ENCODE measurements at places on chromosomes 3 and 15.
A peak's percentile ranks its signal among the peaks of the same experiment; 100 is the strongest.

- no peaks in the 10 kb centered on the region for H3K4me1 ChIP-seq
- no peaks in the 10 kb centered on the region for H3K27me3 ChIP-seq
- H3K27ac ChIP-seq: no peak overlapping the region
- no peak overlapping the region for H3K4me3 ChIP-seq
- no peaks in the 10 kb centered on the region for H3K36me3 ChIP-seq
Observed at GRCh38 chr3:61868499-61868898, 307.1 kb downstream of the PTPRG start.

DNA sequence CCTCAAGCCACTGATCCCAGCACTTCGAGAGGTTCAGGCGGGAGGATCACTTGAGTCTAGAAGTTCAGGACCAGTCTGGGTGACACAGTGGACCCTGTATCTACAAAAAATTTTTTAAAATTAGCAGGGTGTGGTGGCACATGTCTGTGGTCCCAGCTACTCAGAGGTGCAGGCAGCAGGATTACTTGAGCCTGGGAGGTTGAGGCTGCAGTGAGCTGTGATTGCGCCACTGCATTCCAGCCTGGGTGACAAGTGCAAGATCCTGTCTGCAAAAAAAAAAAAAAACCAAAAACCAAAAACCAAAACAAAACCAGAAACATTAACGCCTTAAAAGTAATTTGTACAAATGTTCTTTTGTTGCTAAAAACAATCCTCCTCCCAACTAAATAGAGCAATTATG lies 27.9 kb upstream of the SLC12A8 start:
- peaks cover 2% of the 10 kb centered on the region for H3K4me1 ChIP-seq
- H3K27me3 ChIP-seq: no peaks in the 10 kb centered on the region
- H3K27ac ChIP-seq: no peak overlapping the region
- H3K36me3 ChIP-seq: peaks cover 3% of the 10 kb centered on the region

DNA sequence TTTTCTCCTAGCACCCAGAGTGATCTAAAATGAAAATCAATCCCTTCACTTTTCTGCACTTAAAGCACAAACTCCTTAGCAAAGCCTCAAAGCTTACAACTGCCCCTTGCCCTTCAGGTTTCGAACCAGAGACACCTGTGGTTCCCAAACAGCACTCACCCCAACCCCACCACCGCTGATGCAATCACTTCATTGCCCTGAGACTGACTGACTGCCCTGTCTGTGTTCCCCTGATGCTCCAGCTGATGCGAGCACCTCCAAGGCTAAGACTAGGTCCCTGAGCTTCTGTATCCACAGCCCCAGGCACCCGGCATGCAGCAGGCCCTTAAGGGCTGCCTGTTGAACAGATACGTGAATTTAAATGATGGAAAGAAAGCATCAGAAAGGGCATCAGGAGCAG lies 127.3 kb downstream of the ZNF621 start:
- H3K4me1 ChIP-seq: no peaks in the 10 kb centered on the region
- no peak overlapping the region for H3K27ac ChIP-seq
- no peak for DNase-seq
- H3K36me3 ChIP-seq: no peaks in the 10 kb centered on the region

- H3K4me1 ChIP-seq: no peaks in the 10 kb centered on the region
- no peaks in the 10 kb centered on the region for H3K27me3 ChIP-seq
- H3K27ac ChIP-seq: no peak overlapping the region
- no peak for DNase-seq
Observed at GRCh38 chr3:122576174-122576940, 1.1 kb upstream of the PARP15 start.

DNA sequence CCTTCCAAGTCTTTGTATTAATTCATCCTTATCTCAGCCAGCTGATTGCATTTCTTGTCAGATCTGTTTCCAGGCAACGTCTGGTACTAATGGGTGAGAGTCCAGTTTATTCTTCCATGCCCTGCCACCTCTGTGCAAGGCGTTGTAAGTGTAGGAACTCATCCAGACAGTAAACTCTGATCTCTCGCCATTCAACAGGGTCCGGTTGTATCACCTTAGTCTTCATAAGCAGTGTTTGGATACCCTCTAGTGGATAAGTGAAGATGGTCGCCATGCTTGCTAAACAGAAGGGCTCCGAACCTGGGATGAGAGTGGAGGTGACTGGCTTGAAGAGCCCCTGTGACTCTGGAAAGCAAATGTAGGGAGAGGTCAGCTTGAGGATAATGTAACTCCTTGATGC lies 51.6 kb upstream of the CMTM7 start:
- H3K4me1 ChIP-seq: peaks cover 9% of the 10 kb centered on the region
- H3K36me3 ChIP-seq: no peaks in the 10 kb centered on the region
- no peaks in the 10 kb centered on the region for H3K27me3 ChIP-seq
- DNase-seq: peak; percentile 64

GRCh38 chr15:99441444-99441800 lies 124.4 kb upstream of the MEF2A start:
- H3K27me3 ChIP-seq: no peaks in the 10 kb centered on the region
- peaks cover 59% of the 10 kb centered on the region for H3K4me1 ChIP-seq
- peak overlapping the region; percentile 46 for H3K27ac ChIP-seq
- no peaks in the 10 kb centered on the region for H3K36me3 ChIP-seq
- H3K4me3 ChIP-seq: no peak overlapping the region

GRCh38 chr15:39473298-39473947 lies 107.5 kb upstream of the THBS1 start:
- H3K4me3 ChIP-seq: no peak overlapping the region
- no peaks in the 10 kb centered on the region for H3K27me3 ChIP-seq
- DNase-seq: no peak
- peak overlapping the region; percentile 53 for H3K27ac ChIP-seq
- H3K4me1 ChIP-seq: no peaks in the 10 kb centered on the region

DNA sequence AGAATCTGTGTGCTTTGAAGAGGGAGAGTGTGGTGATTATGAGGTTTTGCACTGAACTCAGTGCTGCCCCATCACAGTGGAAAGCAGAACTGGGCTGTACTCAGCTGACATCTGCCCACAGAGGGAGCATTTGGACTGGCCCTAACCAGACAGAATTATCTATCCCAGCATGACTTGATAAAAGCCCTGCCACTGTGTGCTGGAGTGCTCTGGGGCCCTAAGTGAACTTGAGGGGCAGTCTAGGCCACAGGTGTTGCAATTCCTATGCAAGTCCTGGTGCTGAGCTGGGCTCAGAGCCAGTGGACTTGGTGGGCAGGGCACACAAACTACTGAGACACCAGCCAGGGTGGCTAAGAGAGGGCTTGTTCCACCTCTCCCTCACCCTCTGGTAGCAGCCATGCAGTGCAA lies 269.2 kb upstream of the CTNNB1 start:
- H3K4me1 ChIP-seq: no peaks in the 10 kb centered on the region
- no peak for DNase-seq
- H3K4me3 ChIP-seq: no peak overlapping the region
- H3K36me3 ChIP-seq: no peaks in the 10 kb centered on the region
- H3K27ac ChIP-seq: no peak overlapping the region

DNA sequence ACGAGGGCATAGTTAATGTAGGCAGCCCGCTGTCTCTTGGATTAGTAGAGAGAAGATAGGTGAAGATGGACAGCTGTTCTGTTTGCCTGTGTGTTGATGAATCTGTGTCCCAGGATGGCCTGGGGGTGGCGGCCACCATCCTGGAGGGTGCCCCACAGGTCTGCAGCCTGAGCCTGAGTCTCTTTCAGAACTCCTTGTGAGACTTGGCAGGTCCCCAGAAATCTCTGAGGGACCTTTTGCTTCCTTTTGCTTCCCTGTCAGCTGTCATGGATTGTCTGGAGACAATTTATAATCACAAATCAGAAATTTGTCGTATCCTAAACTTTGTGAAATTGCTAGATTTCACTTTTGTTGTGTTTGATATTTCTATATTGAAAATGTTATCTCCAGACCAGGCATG lies 17.4 kb downstream of the FAN1 start:
- no peaks in the 10 kb centered on the region for H3K4me1 ChIP-seq
- peaks cover 62% of the 10 kb centered on the region for H3K36me3 ChIP-seq
- H3K27ac ChIP-seq: no peak overlapping the region
- no peaks in the 10 kb centered on the region for H3K27me3 ChIP-seq

- H3K27me3 ChIP-seq: peaks cover 2% of the 10 kb centered on the region
- peaks cover 5% of the 10 kb centered on the region for H3K4me1 ChIP-seq
- H3K27ac ChIP-seq: peak overlapping the region; percentile 77
- no peak for DNase-seq
- H3K4me3 ChIP-seq: peak overlapping the region; percentile 72
Observed at GRCh38 chr3:121748680-121749275, 763 bp downstream of the GOLGB1 start.

GRCh38 chr3:113161661-113162060 lies 49.7 kb upstream of the BOC start:
- H3K4me1 ChIP-seq: peaks cover 2% of the 10 kb centered on the region
- no peaks in the 10 kb centered on the region for H3K36me3 ChIP-seq
- DNase-seq: no peak
- H3K27me3 ChIP-seq: no peaks in the 10 kb centered on the region

GRCh38 chr3:26260139-26260538 lies 362.4 kb upstream of the LRRC3B start:
- H3K4me1 ChIP-seq: no peaks in the 10 kb centered on the region
- no peak for DNase-seq
- no peak overlapping the region for H3K4me3 ChIP-seq
- H3K27ac ChIP-seq: no peak overlapping the region

GRCh38 chr3:53645754-53646153 lies 151.3 kb downstream of the CACNA1D start:
- no peaks in the 10 kb centered on the region for H3K4me1 ChIP-seq
- no peak overlapping the region for H3K4me3 ChIP-seq
- H3K27me3 ChIP-seq: no peaks in the 10 kb centered on the region
- DNase-seq: no peak
- no peaks in the 10 kb centered on the region for H3K36me3 ChIP-seq
- H3K27ac ChIP-seq: no peak overlapping the region

- no peak overlapping the region for H3K27ac ChIP-seq
- H3K27me3 ChIP-seq: no peaks in the 10 kb centered on the region
- DNase-seq: no peak
Observed at GRCh38 chr3:59737241-59737640, 687.4 kb upstream of the CFAP20DC start.

DNA sequence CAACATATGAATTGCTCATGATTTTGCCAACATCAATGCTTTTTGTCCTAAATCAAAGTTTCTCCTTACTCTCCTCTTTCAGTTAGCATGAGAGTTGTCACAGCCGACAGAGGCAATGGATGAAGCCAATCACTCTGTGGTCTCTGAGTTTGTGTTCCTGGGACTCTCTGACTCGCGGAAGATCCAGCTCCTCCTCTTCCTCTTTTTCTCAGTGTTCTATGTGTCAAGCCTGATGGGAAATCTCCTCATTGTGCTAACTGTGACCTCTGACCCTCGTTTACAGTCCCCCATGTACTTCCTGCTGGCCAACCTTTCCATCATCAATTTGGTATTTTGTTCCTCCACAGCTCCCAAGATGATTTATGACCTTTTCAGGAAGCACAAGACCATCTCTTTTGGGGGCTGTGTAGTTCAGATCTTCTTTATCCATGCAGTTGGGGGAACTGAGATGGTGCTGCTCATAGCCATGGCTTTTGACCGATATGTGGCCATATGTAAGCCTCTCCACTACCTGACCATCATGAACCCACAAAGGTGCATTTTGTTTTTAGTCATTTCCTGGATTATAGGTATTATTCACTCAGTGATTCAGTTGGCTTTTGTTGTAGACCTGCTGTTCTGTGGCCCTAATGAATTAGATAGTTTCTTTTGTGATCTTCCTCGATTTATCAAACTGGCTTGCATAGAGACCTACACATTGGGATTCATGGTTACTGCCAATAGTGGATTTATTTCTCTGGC lies 2.5 kb downstream of the OR4F6 start:
- no peaks in the 10 kb centered on the region for H3K4me1 ChIP-seq
- no peaks in the 10 kb centered on the region for H3K36me3 ChIP-seq

DNA sequence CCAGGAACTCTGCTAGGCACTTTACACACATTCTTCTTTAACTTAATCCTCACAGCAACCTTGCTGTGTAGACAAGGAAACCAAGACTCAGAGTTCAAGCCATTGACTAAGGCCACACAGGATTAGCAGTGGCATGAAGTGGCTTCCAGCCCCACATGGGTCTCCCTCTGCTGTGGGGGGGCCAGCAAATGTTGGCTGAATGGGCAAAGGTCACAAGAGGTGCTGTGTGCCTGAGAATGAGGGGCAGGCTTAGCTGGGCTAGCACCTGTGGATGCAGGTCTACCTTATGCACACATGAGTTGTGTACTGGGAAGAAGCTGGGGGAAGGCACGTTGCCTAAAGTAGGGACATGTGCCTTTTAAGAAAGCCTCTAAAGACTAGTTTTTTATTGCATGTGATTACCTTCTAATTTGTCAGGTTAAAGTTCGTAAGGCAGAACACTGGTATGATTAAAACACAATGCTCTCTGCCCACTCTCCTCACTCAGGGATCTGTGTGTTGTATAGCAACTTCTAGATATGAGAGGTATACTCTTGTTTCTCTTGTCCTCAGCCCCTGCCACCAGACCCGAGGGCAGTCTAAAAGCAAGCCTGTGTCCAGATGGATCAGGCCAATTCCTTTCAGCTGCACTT lies 10.9 kb downstream of the BAHD1 start:
- H3K27me3 ChIP-seq: no peaks in the 10 kb centered on the region
- H3K27ac ChIP-seq: no peak overlapping the region
- no peak for DNase-seq
- peaks cover 25% of the 10 kb centered on the region for H3K4me1 ChIP-seq

- H3K4me3 ChIP-seq: no peak overlapping the region
- no peaks in the 10 kb centered on the region for H3K27me3 ChIP-seq
- H3K36me3 ChIP-seq: no peaks in the 10 kb centered on the region
- H3K27ac ChIP-seq: no peak overlapping the region
- no peak for DNase-seq
Observed at GRCh38 chr15:77582763-77583162, 49.9 kb downstream of the LINGO1 start.

- DNase-seq: no peak
- no peaks in the 10 kb centered on the region for H3K27me3 ChIP-seq
- no peaks in the 10 kb centered on the region for H3K36me3 ChIP-seq
- no peaks in the 10 kb centered on the region for H3K4me1 ChIP-seq
- H3K27ac ChIP-seq: no peak overlapping the region
Observed at GRCh38 chr15:59501597-59501996, 63.6 kb downstream of the FAM81A start.

DNA sequence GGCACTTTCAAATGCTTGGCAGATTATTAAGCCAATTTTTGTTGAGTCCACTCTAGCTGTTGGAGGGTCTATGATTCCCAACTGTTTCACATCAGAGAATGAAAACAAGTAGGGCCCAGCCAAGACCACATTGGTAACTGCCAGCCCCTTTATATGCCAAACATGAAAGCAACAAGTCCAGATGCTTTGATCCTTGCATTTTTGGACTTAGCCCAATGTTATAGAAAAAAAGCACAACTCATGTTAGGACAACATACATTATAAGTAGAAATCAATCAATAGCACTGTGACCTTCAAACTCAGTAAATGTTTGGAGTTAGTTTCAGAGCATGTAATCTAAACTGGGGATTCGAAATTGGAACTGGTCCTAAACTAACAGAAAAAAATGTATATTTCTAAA lies 674.7 kb downstream of the MECOM start:
- no peak for DNase-seq
- H3K4me1 ChIP-seq: no peaks in the 10 kb centered on the region
- H3K36me3 ChIP-seq: no peaks in the 10 kb centered on the region
- H3K4me3 ChIP-seq: no peak overlapping the region
- H3K27ac ChIP-seq: no peak overlapping the region

GRCh38 chr15:63611177-63611576 lies 14.0 kb downstream of the FBXL22 start:
- no peaks in the 10 kb centered on the region for H3K27me3 ChIP-seq
- no peak overlapping the region for H3K27ac ChIP-seq
- DNase-seq: no peak
- H3K36me3 ChIP-seq: peaks cover 67% of the 10 kb centered on the region

- H3K4me3 ChIP-seq: no peak overlapping the region
- no peaks in the 10 kb centered on the region for H3K36me3 ChIP-seq
- H3K27me3 ChIP-seq: no peaks in the 10 kb centered on the region
- no peak overlapping the region for H3K27ac ChIP-seq
- no peak for DNase-seq
Observed at GRCh38 chr15:39855400-39855799, 64.7 kb downstream of the GPR176 start.
